ENCODE measurements at places on chromosomes 12 and 14.

- DNase-seq, result peak; percentile 89
These were observed 57.6 kb downstream of the NCOR2 start for GRCh38 chr12:124509676-124510300.

- DNase-seq, result no peak
These were observed 166.6 kb downstream of the KITLG start for GRCh38 chr12:88413646-88414045.

- DNase-seq, result no peak
These were observed 653.3 kb upstream of the FOXG1 start for GRCh38 chr14:28113311-28113710.

DNA sequence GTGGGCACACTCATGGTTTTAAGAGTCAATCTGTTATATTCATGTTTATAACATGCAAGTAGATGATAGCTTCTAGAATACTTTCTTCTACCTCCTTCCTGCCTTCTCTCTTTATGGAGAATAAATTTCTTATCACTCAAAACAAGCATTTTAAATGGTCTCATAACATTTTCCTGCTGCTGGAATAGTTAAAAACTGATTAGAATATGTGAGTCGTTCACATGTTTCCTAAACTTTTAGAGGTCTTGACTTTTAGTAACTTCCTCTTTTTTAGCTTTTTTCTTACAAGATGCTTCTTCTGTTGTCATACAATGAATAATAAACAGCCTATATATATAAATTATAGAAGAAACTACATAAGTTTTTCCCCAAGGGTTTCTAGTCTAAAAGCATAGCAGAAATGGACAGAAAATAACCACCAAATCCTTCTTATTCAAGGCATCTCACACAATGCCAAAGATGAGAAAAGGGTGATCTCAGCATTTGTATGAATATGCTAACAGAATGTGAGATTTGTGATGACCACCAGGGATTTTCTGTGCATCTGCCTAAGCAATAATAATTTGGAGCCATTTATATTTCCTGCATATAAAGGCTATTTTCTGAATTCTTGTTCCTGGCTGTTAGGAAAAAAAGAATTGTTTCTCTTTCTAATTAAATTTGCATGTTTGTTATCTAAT lies 127.8 kb downstream of the DAAM1 start:
- no peak for DNase-seq

GRCh38 chr12:68100241-68100640 lies 59.3 kb downstream of the IFNG start:
- DNase-seq, result no peak

- DNase-seq, result no peak
These were observed 85.4 kb upstream of the DYNC1H1 start for GRCh38 chr14:101878822-101879528.

DNA sequence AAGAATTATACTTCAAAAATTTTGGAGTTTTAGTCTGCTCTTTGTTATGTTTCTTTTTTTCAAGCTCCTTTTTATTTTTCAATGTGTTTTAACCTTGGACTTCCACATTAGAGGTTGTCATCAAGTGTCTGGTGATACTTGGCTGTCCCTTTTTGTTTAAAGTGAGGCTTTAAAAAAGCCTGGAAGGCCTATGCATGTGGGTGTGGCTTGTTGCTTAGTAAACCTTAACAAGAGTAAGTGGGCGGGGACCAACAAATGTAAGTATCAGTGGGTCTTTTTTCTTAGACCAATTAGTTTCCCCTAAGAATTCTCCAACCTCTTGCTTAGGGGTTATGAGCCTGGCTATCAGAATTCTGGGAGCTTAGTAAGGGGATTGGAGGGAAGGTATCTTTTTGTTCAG lies 26.4 kb downstream of the HCFC2 start:
- peak; percentile 15 for DNase-seq

DNA sequence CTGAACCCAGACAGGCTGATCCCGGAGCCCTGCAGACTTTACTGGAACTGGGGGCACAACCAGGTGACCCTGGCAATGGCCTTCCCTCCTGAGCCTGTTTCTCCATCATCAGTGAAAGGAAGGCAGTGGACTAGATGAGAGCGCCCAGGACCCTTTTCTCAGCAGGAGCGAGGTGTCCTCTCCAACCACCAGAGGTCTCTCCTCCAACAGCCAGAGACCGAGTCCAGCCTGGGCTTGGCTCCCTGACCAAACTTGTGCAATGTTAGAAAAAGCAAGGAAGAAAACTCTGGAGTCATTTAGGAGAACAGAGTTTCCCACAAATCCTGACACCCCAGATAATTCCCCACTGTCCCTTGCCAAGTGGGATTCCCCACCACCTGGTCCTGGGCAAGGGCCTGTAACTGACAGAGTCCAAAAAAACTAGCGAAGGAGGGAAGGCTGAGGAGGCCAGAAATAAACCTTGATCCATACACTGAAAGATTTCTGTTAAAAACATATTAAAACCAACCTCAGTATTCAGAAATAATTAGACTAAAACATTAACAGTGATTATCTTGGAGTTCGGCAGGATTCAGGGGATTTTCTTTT lies 9.0 kb downstream of the RPS6KL1 start:
- peak; percentile 81 for DNase-seq

- peak; percentile 68 for DNase-seq
These were observed 1.1 kb upstream of the HEBP1 start for GRCh38 chr12:13000925-13001774.
